ENCODE measurements at places on chromosomes 6 and 20.

DNA sequence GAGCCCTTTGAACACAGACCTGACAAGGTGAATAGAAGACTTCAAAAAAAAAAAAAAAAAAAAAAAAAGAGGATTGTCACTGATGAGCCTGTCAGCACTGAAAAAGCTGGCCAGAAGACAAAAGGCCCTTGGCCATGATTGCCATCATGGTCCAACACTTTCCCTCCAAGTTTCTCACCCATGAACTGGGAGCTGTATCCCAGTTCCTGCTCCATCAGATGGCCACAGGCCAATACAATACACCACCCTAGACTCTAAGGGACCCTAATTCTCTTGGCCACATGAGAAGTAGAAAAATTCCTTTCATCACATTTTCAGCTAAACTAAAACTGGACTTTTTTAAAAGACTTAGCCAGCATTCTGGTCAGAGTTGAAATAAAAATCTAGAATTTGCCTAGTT, 50.2 kb downstream of the NUDT3 start:
- H3K36me3 ChIP-seq: peaks cover 8% of the 10 kb centered on the region
- no peaks in the 10 kb centered on the region for H3K27me3 ChIP-seq
- peaks cover 32% of the 10 kb centered on the region for H3K4me1 ChIP-seq
- no peak overlapping the region for H3K4me3 ChIP-seq
- DNase-seq: no peak
- H3K27ac ChIP-seq: no peak overlapping the region

- DNase-seq: no peak
- no peak overlapping the region for H3K27ac ChIP-seq
- H3K27me3 ChIP-seq: no peaks in the 10 kb centered on the region
- H3K4me1 ChIP-seq: no peaks in the 10 kb centered on the region
- no peaks in the 10 kb centered on the region for H3K36me3 ChIP-seq
Observed at GRCh38 chr6:168042426-168043192, 36.4 kb downstream of the FRMD1 start.

DNA sequence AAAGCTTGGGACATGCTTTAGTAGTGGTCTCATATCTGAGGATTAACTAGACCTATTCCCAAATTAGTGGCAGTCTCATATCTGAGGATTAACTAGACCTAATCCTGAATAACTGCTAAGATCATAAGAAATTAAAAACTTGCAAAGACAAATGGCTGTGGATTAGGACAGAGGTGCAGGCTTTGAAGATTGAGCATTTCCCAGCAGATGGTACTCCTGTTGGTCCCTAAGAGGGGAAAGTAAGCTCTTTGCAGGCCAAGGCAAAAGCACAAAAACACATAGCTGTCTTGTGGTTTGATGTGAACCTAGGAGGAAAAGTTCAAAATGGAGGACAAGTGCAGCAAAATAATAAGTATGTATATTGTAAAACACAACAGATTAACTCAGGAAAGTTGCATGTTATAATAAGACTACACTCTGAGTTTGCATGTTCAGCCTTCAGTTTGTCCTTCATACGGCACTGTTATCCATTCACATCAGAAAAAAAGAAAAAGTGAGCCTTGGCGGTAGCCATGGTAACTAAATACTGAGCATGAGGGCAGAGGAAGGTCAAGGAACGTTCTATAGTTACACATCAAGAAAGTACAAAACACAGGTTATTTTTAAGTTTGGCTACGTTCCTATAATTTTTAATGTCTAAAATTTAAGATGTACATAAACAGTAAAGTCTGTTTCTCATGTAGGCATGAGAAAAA, 62.8 kb downstream of the FILIP1 start:
- no peak overlapping the region for H3K4me3 ChIP-seq
- H3K36me3 ChIP-seq: no peaks in the 10 kb centered on the region
- no peak overlapping the region for H3K27ac ChIP-seq
- peaks cover 1% of the 10 kb centered on the region for H3K27me3 ChIP-seq
- no peak for DNase-seq

DNA sequence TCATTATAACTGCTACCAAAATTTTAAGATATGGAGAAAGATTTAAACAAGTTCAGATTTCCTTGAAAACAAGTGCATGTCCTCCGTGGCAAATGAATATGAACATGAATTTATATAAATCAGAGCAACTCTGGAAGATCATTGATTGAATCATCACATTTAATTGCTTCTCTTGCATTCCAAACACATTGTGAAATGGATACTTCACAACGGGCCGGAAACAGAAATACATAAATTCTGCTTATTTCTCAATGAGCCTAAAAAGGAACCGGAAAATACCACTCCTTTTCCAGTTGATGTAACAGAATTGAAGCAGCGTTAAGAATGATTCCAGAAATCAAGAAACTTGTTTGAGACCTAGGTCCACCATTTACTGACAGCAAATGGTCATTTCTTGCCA, 134.6 kb upstream of the BTN3A2 start:
- peaks cover 11% of the 10 kb centered on the region for H3K36me3 ChIP-seq
- H3K27ac ChIP-seq: no peak overlapping the region
- H3K4me1 ChIP-seq: peaks cover 48% of the 10 kb centered on the region
- no peak overlapping the region for H3K4me3 ChIP-seq
- no peak for DNase-seq
- H3K27me3 ChIP-seq: no peaks in the 10 kb centered on the region

GRCh38 chr6:46638650-46639049, 14.0 kb downstream of the CYP39A1 start:
- H3K36me3 ChIP-seq: no peaks in the 10 kb centered on the region
- no peak for DNase-seq
- H3K27me3 ChIP-seq: peaks cover 11% of the 10 kb centered on the region
- no peak overlapping the region for H3K4me3 ChIP-seq
- no peak overlapping the region for H3K27ac ChIP-seq
- H3K4me1 ChIP-seq: no peaks in the 10 kb centered on the region

- peaks cover 36% of the 10 kb centered on the region for H3K27me3 ChIP-seq
- no peak overlapping the region for H3K27ac ChIP-seq
- H3K36me3 ChIP-seq: no peaks in the 10 kb centered on the region
Observed at GRCh38 chr20:4029505-4030467, 14.4 kb upstream of the RNF24 start.

Measured in activated CD4-positive, alpha-beta T cell treated with anti-CD3 and anti-CD28 coated beads, Interleukin-2, amount 10 ng/mL, durations not matched to agents 7 days and 5 days (primary cell).